B cell (primary cell): ENCODE measurements at places on chromosomes 6 and 20. TPM values are rescaled to one million over a fixed set of nuclear protein-coding genes. Genes with fewer than 3 reads are reported as not detected.

The SYTL3 gene
- total RNA-seq, result 4.4 and 5.4 TPM in 2 replicates

DNA sequence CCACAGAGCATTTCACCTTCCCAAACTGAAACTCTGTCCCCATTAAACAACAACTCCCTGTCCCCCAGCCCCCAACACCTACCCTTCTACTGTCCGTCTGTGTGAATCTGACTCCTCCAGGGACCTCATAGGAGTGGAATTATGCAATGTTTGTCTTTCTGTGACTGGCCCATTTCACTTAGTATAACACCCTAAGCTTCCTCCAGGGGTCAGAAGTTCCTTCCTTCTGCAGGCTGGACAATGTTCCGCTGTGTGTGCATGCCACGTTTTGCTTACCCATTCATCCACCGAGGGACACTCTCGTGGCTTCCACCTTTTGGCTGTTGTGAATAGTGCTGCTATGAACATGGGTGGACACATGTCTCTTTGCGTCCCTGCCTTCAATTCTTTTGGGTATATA lies 37.6 kb upstream of the MPC1 start:
- DNase-seq, result no peak
- H3K36me3 ChIP-seq, result no peaks in the 10 kb centered on the region
- no peak overlapping the region for H3K27ac ChIP-seq
- H3K27me3 ChIP-seq, result peaks cover 2% of the 10 kb centered on the region
- no peaks in the 10 kb centered on the region for H3K4me1 ChIP-seq

GRCh38 chr6:138310294-138310693 lies 67.4 kb upstream of the SMIM28 start:
- H3K4me3 ChIP-seq, result no peak overlapping the region
- H3K27ac ChIP-seq, result no peak overlapping the region
- no peaks in the 10 kb centered on the region for H3K36me3 ChIP-seq
- no peaks in the 10 kb centered on the region for H3K27me3 ChIP-seq

DNA sequence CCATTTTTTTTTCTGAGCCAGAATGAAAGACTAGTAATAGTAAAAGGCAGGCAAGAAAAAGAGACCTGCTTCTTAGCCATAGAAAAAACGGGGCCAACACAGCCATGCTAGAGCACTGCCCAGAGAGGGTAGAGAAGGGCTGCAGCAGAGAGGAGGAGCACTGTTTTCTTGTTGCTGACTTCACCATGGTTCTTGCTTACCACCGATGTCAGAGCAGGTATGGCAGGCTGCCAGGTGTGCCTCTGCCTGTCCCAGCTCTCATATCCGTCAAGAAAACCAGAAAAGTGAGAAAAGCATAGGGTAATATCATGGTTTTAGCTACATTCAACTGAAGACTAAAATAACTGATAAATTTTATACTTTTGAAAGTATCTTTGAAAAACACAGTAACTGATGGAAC lies 60.7 kb downstream of the DTNBP1 start:
- DNase-seq, result no peak
- peaks cover 4% of the 10 kb centered on the region for H3K4me1 ChIP-seq
- peaks cover 2% of the 10 kb centered on the region for H3K36me3 ChIP-seq
- H3K27ac ChIP-seq, result no peak overlapping the region
- H3K4me3 ChIP-seq, result no peak overlapping the region

DNA sequence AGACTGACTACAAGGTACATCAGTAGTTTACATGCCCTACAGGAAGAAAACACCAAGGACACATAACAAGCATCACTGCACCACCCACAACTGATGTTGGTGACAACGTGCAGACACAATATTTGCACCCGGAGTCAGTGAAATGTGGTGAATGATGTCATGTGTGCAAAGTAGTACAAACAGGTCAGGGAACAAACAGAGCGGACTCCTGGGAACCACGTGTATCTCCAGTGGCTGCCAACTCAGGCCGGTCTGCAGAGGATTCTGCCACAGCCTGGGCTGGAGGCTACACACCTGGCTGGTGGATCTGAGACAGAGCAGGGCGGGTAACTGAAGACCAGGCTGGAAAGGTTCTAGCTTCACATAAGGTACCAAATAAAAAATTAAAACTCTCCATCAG lies 28.2 kb upstream of the RPS6KA2 start:
- H3K4me1 ChIP-seq, result peaks cover 25% of the 10 kb centered on the region
- DNase-seq, result no peak
- H3K36me3 ChIP-seq, result no peaks in the 10 kb centered on the region
- H3K4me3 ChIP-seq, result no peak overlapping the region
- peaks cover 9% of the 10 kb centered on the region for H3K27me3 ChIP-seq
- H3K27ac ChIP-seq, result no peak overlapping the region

DNA sequence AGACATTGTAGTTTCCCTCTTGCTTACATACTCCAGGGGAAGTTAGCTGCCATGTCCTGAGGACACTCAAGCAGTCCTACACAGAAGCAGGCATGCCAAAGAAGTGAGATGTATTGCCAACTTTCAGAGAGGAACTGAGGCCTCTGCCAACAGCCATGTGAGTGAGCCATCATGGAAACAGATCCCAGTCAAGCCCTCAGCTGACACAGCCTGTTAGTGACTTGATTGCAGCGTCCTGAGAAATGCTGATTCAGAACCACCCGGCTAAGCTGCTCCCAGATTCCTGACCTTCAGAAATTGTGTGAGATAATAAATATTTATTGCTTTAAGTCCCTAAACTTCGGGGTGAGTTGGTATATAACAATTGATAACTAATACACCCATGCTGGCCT lies 38.1 kb downstream of the GSTA2 start:
- no peaks in the 10 kb centered on the region for H3K27me3 ChIP-seq
- no peaks in the 10 kb centered on the region for H3K4me1 ChIP-seq
- no peak for DNase-seq
- H3K36me3 ChIP-seq, result no peaks in the 10 kb centered on the region

The LAMA5 gene
- 83.5 and 89.7 TPM in 2 replicates for total RNA-seq

The COL21A1 gene
- not detected in 2 replicates for total RNA-seq

DNA sequence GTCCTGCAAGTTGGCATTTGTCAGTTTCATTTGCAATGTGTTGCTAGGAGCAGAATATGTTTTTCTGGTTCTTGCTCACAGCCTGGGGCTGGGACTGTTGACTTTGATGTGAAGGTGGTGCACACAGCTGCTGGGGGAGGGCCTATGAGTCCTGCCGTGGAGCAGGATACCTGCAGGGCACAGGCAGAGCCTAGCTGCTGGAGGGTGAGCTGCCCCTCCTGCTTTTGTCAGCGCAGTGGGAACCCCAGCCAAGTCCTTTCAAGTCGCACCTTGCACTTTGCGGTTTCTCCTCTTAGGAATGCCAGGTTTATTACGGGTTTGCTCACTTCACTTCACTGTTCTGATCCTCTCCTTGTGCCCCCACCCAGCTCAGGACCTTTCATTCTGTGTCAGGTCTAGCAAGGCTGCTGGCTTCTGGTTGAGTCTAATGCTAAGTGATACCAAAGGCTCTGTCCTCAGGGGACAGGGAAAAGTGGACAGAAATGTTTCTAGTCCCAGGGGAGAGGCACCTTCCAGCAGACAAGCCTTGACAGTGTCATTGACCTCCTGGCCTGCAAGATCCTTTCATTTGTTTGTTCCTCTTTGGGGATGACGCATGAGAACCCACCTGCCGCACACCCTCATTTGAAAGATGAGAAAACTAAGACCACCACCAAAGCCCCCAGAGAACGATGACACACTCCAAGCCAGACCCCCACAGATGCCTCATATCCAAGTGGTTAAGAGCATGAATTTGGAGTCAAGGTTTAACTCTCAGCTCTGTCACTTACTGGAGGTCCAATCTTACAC lies 2.7 kb upstream of the SPO11 start:
- no peak for DNase-seq
- no peaks in the 10 kb centered on the region for H3K36me3 ChIP-seq
- H3K27me3 ChIP-seq, result no peaks in the 10 kb centered on the region
- H3K4me1 ChIP-seq, result no peaks in the 10 kb centered on the region

GRCh38 chr6:104306211-104306610 lies 553.5 kb downstream of the HACE1 start:
- no peak for DNase-seq
- no peaks in the 10 kb centered on the region for H3K27me3 ChIP-seq
- H3K27ac ChIP-seq, result no peak overlapping the region
- no peaks in the 10 kb centered on the region for H3K36me3 ChIP-seq

GRCh38 chr6:151716526-151716932 lies 91.0 kb upstream of the ESR1 start:
- H3K36me3 ChIP-seq, result no peaks in the 10 kb centered on the region
- H3K4me1 ChIP-seq, result no peaks in the 10 kb centered on the region
- no peak overlapping the region for H3K4me3 ChIP-seq
- H3K27me3 ChIP-seq, result no peaks in the 10 kb centered on the region
- DNase-seq, result no peak
- no peak overlapping the region for H3K27ac ChIP-seq

The THBD gene
- total RNA-seq, result not detected in 2 replicates

DNA sequence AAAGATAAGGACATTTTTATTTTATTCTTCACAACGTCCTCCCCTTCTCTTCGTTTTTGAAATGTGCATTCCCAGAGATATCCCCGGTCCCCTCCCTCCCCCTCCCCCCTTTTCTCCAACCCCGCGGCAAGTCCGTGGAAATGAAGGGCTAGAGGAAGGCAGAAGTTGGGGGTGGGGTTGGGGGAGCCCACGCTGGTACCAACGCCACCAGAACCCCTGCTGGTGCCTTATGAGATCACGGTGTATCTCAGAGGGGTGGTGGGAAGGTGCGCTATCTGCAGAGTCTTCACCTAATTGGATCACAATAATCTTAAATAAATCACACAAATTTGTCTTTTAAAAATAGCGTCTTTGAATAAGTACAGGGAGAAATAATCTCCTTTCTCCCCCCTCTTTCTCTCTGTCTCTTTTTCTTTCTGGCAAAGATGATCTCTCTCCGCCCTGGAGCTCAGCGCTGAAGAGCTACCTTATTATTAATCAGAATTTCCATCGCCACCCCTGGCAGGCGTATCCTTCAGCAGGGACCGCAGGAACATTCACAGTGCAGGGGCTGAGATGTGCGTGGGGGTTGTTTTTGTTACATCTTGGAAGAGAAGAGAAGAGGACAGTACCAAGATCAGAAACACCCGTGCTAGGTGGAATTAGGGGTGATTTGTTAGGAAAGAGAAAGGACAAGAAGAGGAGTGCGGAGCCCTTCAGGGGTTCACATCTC lies 915 bp downstream of the CLVS2 start:
- peaks cover 18% of the 10 kb centered on the region for H3K27me3 ChIP-seq
- H3K36me3 ChIP-seq, result no peaks in the 10 kb centered on the region
- DNase-seq, result no peak
- H3K4me1 ChIP-seq, result no peaks in the 10 kb centered on the region
- H3K27ac ChIP-seq, result no peak overlapping the region

GRCh38 chr20:53227523-53227922 lies 255.4 kb downstream of the TSHZ2 start:
- DNase-seq, result no peak
- H3K4me3 ChIP-seq, result no peak overlapping the region
- H3K36me3 ChIP-seq, result no peaks in the 10 kb centered on the region
- H3K27me3 ChIP-seq, result no peaks in the 10 kb centered on the region
- peaks cover 8% of the 10 kb centered on the region for H3K4me1 ChIP-seq

DNA sequence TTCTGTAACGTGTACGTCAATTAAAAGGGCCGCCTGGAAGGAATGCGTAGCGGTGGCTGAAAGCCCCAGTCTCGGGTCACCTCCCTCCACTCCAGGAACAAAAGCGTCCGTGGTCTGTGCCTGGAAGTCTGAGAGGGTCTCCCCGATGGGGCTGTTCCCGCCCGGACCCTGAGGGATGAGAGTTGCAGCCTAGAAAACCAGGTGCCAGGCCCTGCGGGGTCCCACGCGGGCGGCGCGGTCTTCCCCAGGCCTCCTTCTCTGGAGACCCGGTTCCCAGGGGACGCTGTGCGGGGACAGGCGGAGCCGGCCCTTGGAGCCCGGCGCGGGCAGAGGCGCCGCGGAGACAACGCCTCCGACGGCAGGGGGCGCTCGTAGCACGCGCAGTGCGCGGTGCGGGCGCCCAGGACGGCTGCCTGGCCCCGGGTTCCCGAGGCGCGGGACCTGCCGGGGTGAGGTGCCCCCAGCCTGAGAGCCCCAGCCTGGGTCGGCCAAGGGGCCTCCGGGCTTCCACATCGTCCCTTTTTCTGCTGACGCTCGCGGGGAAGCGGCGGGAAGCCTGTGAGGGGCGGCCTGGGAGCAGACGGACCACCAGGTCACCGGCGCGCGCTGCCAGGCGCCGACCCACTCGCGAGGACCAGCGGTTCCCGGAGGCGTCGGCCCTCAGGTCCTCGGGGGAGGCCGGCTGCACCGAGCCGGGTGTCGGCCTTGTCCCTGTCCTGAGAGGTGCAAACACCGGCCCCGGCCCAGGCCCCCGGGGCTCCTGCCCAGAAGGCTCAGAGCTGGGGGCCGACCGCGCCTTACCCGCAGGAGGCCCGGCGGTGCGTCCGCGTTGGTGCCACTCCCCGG lies 5.3 kb upstream of the FOXC1 start:
- DNase-seq, result peak; percentile 84
- peaks cover 52% of the 10 kb centered on the region for H3K4me1 ChIP-seq
- H3K27me3 ChIP-seq, result peaks cover 77% of the 10 kb centered on the region
- no peaks in the 10 kb centered on the region for H3K36me3 ChIP-seq
- no peak overlapping the region for H3K27ac ChIP-seq

DNA sequence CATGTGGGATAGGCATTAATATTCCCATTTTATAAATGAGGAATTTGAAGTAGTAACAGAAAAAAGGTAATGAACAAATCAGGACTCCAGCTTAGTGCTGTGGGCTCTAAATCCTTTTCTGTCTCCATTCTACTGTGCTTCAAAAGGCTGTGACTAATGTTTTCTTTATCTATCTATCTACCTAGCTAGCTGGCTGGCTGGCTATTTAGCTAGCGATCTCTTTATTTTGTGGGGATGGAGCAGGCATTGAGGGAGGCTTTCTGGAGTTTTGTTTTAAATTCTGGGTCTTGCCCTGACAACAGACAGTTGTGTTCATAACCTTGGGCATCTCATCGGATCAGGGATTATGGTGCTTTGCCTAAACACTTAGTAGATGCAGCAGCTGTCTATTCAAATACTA lies 139.2 kb downstream of the SOX4 start:
- H3K27me3 ChIP-seq, result no peaks in the 10 kb centered on the region
- H3K4me1 ChIP-seq, result no peaks in the 10 kb centered on the region
- DNase-seq, result no peak

The DDX43 gene
- total RNA-seq, result 1.8 and 2.6 TPM in 2 replicates

DNA sequence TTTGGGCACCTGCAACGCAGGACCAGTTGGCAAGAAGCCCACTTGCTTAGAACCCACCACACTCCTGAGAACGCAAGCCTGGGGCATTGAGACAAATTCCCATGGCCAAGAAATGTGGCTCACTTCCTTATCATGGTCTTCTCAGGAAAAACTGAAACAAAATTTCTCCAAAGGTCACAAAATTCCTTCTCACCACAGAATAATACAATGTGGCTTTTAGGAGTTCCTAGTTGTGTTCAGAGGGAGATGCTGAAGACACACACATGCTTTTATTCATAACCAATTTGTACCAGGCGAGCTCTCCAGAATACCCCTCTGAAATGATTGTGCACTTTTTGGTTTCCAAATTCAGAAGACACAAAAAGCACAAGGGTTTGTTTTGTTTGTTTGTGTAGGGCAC lies 31.6 kb downstream of the ADTRP start:
- H3K4me1 ChIP-seq, result no peaks in the 10 kb centered on the region
- H3K4me3 ChIP-seq, result no peak overlapping the region
- no peak for DNase-seq
- H3K36me3 ChIP-seq, result no peaks in the 10 kb centered on the region

The PRSS16 gene
- 2.0 and 2.4 TPM in 2 replicates for total RNA-seq

The SMLR1 gene
- not detected in 2 replicates for total RNA-seq

The GGTLC1 gene
- not detected in 2 replicates for total RNA-seq
